MCF 10A (cell line): ENCODE measurements at places on chromosomes 12 and 14. TPM values are rescaled to one million over a fixed set of nuclear protein-coding genes. Genes with fewer than 3 reads are reported as not detected.

FIGNL2 gene
- not detected in 2 replicates for total RNA-seq

OVCH1 gene
- 1.9 and 4.0 TPM in 2 replicates for total RNA-seq

MYH6 gene
- not detected in 2 replicates for total RNA-seq

PRB2 gene
- not detected in 2 replicates for total RNA-seq

FGF23 gene
- not detected in 2 replicates for total RNA-seq

KIF5A gene
- total RNA-seq = 0.56 TPM in 2 replicates

TNFAIP2 gene
- total RNA-seq = 17.9 and 19.1 TPM in 2 replicates

PAN2 gene
- 72.9 and 80.1 TPM in 2 replicates for total RNA-seq

ENDOU gene
- not detected in 2 replicates for total RNA-seq

DDX24 gene
- total RNA-seq = 126 and 135 TPM in 2 replicates

GPR132 gene
- total RNA-seq = 0.42 TPM in 1 of 2 replicates, not detected in the other

STAC3 gene
- total RNA-seq = 2.5 and 2.8 TPM in 2 replicates

CBLN3 gene
- 2.4 TPM in 2 replicates for total RNA-seq

FITM1 gene
- total RNA-seq = 0.47 TPM in 1 of 2 replicates, not detected in the other

DPPA3 gene
- total RNA-seq = not detected in 2 replicates

RPL10L gene
- not detected in 2 replicates for total RNA-seq

NUP107 gene
- 48.1 and 54.5 TPM in 2 replicates for total RNA-seq

ZDHHC22 gene
- total RNA-seq = not detected in 2 replicates

FOXN4 gene
- not detected in 2 replicates for total RNA-seq

SRGAP1 gene
- 65.0 and 66.7 TPM in 2 replicates for total RNA-seq

NT5DC3 gene
- total RNA-seq = 15.1 and 18.3 TPM in 2 replicates

RASSF3 gene
- total RNA-seq = 30.5 and 30.6 TPM in 2 replicates

GSC gene
- total RNA-seq = not detected in 2 replicates

TDRD9 gene
- 0.40 and 0.91 TPM in 2 replicates for total RNA-seq

PTHLH gene
- total RNA-seq = 3.8 and 5.4 TPM in 2 replicates

COX6A1 gene
- 475 and 518 TPM in 2 replicates for total RNA-seq

SYT1 gene
- 7.4 and 10.4 TPM in 2 replicates for total RNA-seq

CD69 gene
- not detected in 2 replicates for total RNA-seq

HOXC12 gene
- not detected in 2 replicates for total RNA-seq

HOXC13 gene
- total RNA-seq = 5.3 and 6.0 TPM in 2 replicates

ATP23 gene
- 1.9 and 3.0 TPM in 2 replicates for total RNA-seq

SYNE3 gene
- 8.9 and 9.5 TPM in 2 replicates for total RNA-seq

MIPOL1 gene
- 16.0 and 16.3 TPM in 2 replicates for total RNA-seq

ARG2 gene
- total RNA-seq = 11.7 and 17.6 TPM in 2 replicates

KIF26A gene
- total RNA-seq = 0.26 and 0.39 TPM in 2 replicates

IFNG-AS1 gene
- not detected in 2 replicates for total RNA-seq

TAMALIN gene
- total RNA-seq = 0.39 TPM in 1 of 2 replicates, not detected in the other

MGAT4C gene
- 0.10 TPM in 1 of 2 replicates, not detected in the other for total RNA-seq

RNASE7 gene
- 10.9 and 11.8 TPM in 2 replicates for total RNA-seq

SPTB gene
- total RNA-seq = 1.3 and 2.1 TPM in 2 replicates

CLEC6A gene
- total RNA-seq = not detected in 2 replicates

NFE2 gene
- total RNA-seq = 0.40 and 0.64 TPM in 2 replicates

MANSC4 gene
- not detected in 2 replicates for total RNA-seq

GPR162 gene
- total RNA-seq = not detected in 2 replicates

KRT77 gene
- total RNA-seq = not detected in 2 replicates

ENO2 gene
- total RNA-seq = 0.30 and 2.1 TPM in 2 replicates

CMKLR1 gene
- total RNA-seq = 0.12 and 0.25 TPM in 2 replicates

FLVCR2 gene
- 3.2 and 4.2 TPM in 2 replicates for total RNA-seq

AKAP5 gene
- total RNA-seq = 0.14 and 0.22 TPM in 2 replicates
